Stimulated activated CD4-positive, alpha-beta T cell treated with anti-CD3 and anti-CD28 coated beads, Interleukin-1b, Interleukin-23, amount 100 ng/mL, for 24 hours (primary cell): ENCODE measurements at places on chromosomes 2 and 18.

DNA sequence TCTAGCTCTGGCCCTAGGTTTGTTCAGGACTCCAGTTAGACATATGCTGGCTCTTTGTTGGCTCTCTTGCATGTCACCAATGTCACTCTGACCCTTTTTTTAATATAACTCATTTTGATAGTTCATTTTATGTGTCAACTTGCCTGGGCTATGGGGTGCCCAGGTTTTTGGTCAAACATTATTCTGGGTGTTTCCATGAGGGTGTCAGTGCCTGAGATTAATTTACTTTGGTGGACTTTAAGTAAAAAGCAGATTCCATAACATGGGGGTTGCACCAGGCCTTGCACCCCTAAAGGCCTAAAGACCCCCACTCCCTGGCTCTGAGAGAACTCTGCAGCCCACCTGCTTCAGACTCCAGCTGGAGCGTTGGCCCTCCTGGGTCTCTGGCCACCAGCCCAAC, 48.1 kb upstream of the SNTG2 start:
- no peak for DNase-seq

GRCh38 chr2:197216361-197216979, 94.1 kb downstream of the ANKRD44 start:
- no peak for DNase-seq

DNA sequence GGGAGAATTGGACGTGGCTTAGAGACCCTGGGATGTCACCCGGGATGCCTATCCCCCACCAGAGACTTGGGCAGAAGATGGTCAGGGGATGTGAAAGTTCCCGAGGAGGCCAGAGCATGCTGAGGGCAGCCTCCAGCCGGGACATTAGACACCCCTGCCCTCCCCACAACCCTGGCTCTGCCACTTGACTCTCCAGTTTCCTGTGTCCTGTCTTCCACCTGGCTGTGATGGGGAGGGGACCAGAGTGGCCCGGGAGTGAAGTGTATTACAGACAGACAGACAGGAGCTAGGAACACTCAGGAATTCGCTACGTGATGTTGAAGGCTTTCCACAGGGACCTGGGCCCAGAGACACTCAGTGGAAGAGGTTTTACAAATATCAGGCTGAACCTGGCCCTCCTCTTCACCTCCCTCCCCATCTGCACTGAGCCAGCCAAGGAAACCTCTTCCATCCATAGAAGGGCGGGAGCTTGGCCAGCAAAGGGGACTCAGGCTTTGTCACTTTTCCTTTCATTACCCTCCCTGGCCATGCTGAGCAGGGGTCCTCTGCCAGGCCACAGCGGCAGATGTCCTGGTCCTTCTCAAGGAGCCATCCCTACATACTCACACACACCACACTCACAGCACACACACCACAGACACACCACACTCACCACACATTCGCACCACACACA, 60.7 kb downstream of the SDC1 start:
- no peak for DNase-seq

DNA sequence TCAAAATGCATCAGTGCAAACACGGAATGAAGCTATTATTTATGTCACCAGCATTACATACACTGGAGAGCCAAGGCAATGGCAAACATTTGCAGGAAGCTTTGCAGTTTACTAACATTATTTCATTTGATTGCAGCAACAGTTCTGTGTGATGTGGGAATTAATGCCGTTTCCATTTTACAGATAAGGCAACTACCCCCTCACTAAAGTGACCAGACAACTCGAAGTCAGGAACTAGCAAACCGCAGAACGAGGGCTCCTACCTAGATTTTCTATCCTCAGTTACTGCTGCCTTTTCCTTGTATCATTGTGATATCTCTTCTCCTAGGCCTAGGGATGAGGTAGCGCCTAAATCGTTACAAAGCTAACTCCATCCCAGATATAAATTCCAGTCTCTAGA, 85.5 kb downstream of the COLEC12 start:
- DNase-seq, result no peak

- DNase-seq, result no peak
Measured at GRCh38 chr18:41982942-41983660, 28.1 kb downstream of the PIK3C3 start.

- DNase-seq, result no peak
Measured at GRCh38 chr2:214310319-214310718, 100.5 kb upstream of the VWC2L start.

GRCh38 chr2:218851286-218851685, 8.3 kb upstream of the WNT6 start:
- no peak for DNase-seq

DNA sequence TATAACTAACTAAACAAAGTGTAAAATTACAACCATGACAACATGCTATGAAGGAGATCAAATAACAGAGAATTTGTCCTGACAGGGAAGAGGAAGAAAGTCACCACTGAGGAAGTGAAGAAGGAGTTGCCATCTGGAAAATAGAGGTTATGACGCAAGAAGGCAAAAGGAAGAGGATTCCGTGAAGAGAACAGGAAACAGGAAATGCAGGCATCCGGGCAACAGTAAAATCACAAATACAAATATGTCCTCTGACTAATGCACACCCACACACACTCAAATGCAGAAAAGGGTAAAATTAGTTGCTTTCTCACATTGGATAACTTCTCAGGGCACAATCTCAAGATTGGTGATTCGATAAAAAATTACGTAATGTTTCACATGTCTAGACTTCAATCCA, 278.4 kb downstream of the TMX3 start:
- no peak for DNase-seq

DNA sequence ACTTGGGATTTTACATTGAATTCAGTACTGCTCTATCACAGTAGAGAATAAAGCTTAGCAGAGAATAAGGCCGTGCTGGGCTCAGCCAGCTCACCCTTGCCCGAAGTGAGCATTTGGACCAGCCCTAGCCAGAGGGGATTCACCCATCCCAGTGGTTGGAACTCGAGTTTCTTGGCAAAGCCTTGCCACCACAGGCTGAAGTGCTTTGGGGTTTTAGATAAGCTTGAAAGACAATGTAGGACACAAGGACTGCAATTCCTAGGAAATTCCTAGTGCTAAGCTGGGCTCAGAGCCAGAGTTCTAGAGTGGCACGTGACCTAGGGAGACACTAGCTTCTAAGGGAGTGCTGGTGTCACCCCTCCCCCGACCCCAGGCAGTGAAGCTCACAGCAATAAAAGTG, 28.0 kb downstream of the SERPINB11 start:
- no peak for DNase-seq

- no peak for DNase-seq
Measured at GRCh38 chr18:27724362-27724761, 452.6 kb downstream of the CDH2 start.

DNA sequence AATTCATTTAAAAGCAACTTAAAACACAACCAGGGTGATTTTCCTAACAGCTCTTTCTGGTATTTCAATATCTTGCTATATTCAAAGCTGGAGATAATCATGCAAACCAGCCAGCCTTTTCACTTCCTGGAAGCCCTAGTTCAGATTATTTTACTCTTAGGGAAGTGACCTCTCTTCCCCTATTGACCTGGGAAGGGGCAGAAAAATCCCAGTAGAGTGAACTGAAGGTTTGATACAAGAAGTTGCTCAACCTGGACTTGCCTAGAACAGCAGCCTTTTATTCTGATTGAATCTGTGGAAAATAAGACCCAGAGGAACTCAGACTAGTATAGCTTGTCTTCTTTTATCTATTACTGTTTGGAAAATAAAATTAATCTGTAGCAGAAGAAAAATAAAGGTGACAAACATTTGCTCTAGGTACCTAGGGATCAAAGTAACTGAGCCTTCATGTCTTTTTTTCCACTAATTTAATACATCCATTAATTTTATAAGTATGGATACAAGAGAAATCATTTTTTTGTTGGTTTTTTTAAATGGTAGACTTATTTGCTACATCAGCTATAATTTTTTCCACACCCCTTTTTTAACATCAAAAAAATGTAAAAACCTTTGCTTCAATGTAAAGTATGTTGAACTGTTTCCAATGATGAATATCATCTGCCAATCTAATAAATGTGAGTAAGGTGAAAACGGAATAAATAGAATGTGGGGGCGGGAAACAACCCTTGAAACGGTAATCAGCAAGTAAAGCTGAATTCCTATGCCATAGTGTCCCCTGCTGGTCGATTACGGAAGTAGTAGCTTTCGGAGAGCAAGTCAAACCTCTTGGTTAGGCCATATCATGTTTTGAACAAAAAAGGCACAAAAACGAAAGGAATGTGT, 629.9 kb downstream of the NRXN1 start:
- DNase-seq, result peak; percentile 16

DNA sequence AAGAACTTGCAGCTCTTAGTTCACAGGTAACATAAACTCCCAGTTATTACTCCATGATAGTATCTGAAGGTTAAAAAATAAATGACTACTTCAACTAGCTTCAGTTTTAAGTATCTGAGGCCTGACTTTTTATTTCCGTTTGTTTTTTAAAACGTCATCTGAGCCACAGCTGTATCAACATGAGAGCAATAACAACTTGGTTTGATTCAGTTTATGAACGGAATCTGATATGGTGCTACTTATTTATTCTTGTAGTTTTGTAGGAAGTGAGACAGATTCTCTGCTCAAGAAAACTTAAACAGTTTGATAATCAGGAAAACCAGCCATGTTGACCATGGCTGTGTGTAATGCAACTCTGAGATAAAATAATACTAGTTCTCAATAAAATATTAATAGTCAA, 34.9 kb downstream of the NAB1 start:
- DNase-seq, result no peak

- no peak for DNase-seq
Measured at GRCh38 chr2:227793148-227793712, 20.4 kb upstream of the CCL20 start.

- no peak for DNase-seq
Measured at GRCh38 chr2:209471037-209471436, 47.2 kb downstream of the MAP2 start.

DNA sequence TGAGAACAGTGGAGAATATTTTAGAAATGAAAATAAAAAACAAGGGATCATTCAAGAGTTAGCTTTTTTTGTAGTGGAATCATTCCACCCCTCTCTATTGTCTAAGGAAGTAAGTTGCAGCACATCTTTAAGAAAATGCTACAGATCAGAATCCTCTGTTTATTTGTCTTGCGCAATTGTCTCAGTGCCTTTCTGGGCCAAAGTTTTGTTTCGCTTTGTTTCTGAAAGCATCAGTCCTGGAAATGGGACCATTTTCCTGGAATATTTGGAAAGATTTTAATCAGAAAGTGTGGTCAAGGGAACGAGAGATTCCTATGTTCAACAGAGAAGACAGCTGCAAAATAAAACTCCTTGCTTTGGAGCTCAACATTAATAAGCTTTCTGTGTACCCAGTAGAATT, 74.0 kb downstream of the NRXN1 start:
- no peak for DNase-seq

DNA sequence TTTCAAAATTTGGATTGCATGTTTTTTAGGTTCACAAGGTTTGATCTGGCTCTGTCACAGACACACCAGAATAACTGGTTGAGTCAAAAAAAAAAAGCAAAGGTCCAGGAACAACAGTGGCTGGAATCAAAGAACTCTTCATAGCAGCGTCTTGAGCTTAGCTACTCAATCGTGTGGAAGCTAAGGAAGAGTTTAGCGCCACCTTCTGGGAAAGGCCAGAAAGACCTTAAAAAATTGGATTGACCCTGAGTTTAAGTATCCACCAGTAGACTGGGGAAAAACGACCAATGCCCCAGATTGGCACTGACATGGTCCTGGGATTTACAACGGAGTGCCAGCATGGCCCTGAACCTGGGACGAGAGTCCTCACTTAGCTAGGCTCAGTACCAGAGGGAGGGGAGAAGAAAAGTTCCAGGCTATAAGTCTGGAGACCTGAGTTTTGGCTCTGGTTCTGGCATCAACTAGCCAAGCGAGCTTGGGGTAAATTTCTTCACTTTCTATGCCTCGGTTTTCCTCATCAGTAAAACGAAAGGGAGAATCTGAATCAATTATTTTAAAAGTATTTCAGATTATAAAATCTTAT, 71.1 kb upstream of the TFCP2L1 start:
- peak; percentile 5 for DNase-seq

DNA sequence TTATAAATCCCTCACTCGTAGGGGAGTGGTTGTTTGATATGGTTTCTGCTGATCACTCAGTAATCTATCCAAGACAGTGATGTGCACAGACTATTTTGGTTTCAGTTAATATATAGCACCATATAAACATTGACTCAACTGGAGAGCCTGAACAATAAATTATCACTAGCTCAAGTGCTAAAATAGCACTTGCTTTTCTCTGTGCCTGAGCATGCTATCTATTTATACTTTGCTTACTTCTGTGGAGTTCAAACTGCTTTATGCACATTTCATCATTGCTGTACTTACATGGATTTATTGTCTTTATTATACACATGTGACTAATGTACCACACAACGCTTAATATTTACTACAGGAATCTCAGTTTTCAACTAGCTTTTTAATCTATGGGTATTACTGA, 133.6 kb downstream of the BCL2 start:
- DNase-seq, result no peak

DNA sequence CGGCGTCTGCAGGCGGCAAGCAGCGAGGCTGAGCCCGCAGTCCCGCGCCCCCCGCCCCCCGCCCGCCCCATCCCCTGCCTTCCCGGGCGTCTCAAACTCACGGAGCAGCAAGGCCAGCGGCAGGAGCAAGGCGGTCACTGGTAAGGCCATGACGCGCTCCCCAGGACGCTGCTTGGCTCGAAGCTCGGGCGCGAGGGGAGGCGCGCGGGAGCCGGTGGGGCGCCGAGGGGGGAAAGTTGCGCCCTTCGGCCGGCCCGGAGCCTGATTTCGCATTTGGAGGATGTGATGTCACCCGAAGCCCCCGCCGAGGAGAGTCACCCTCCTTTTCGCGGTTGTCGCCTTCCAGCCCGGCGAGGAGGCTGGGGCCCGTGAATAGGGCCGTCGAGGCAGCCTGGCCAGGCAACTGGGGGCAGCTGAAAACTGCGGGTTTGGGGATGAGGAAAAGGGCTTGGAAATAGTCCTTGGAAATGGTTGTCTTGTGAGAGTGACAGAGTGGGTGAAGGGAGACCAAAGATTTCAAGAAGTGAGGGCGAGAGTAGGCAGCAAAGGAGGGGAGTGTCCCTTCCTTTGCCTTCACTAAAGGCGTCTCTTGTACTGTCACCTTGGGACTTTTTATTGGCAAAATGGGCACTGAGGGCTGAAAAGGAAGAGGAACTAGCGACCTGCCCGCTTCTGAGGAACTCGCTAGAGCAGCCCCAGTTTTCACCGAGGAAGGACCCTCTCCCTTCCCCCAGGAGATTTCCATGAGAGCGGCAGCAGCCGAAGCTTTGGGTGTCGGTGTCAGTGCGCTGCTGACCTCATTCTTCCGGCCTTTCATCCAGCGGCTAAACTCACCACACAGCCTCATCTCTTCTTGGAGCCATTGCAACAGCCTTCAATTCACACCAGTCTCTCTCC, at the start of gene CD8A:
TSS of gene CD8A (minus strand) at position 238 of the 897 bp plus-strand sequence. CDS start at position 150, 88 bp downstream.
- no peak for DNase-seq

DNA sequence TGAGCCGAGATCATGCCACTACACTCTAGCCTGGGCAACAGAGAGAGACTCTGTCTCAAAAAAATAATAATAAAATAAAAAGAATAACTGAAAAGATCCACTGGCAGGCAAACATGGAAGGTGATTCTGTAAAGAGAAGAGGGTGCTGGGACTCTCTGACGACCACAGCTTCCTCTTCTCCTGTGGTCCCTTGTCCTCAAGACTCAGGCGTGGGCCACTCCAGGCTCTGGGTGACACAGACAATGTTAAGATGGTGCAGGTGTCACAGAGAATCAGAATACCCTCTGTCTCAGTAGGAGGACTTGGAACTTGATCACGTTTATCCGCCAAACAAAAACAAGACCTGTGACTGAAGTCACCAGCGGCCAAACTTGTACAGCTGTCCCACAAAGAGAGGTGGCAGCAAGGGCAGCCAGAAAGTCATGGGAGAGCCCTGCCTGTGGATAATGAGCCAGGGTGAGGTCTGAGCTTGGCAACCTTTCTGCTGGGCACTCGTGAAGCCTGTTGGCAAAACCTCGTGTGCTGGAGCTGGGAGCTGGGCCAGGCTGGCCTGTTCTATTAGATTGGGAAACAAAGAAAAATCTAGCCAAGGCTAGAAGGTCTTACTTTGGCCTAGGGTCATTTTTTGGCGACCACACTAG, 76.4 kb upstream of the ITGA6 start:
- DNase-seq, result no peak
